NCI-H1930 (cell line): ENCODE measurements at places on chromosomes 1 and 21.

DNA sequence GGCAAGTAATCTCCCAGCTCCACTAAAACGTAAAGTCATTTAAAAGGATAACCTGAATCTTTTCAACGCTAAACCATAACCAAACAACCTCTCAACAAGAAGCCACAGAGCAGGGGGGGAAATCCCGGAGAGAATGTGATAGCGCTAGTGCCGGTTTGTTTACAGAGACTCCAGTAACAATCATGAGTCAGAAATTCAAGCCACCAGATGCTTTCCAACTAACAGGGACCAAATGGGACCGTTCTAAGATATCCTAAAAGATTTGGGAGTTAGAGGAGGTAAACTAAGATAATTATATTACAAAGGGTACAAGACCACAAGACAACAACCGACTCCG, 825 bp downstream of the DCAF8 start:
- no peak for DNase-seq

GRCh38 chr1:68229650-68230483, 2.5 kb downstream of the WLS start:
- no peak for DNase-seq

DNA sequence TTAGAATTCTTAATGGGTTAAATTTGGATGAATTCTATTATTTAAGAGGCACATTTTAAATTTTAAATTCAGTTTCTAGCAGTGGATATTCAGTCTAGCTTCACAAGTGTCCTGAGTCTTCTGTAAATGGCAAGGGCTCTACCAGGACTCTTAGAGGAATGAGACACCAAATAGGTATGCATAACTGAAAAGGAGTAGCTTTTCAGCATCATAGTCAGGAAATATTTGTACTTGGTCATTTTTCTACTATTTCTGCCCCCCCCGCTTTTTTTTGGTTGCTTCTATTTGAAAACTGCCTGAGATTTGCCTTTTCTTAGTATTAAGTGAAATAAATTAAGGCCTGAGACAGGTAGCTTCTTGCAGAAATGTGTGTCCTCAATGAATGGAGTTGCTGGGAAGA, 80.2 kb downstream of the MAST2 start:
- no peak for DNase-seq

DNA sequence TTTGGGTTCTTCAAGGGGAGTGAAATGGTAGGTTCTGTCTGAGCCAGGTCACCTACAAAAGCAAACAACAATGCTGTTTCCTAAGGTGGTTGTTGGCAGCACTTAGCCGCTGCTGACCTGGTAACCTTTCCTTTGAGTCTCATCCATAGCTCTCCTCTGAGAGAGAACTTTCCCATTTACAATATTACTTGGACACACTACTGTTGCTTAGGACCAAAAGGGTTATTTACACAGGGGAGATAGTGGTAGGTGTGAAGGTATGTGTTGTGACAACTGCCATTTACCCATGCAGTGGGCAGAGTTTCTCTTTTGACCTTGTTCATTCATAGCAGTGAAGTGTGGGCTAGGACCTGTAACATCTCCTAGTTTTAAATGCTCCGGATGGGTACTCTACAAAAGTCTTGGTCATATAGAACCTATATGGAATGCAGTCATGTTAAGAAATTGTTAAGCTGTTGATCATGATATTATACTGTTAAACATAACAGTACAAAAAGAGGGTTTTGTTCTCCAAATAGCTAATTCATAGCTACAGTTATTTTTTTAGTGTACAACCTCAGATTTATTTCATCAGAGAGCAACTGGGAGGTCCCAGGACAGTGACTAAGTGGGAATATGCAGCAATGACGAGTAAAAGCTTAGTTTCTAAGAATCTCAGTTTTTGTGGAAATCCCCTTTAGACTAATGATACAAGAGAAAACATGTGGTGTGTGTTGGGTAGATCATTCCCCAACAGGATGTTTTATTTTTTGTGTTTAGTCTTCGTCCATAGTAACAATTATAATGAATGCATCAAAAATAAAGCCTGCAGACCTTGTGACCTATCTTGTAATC, 219.7 kb downstream of the NFIA start:
- no peak for DNase-seq

DNA sequence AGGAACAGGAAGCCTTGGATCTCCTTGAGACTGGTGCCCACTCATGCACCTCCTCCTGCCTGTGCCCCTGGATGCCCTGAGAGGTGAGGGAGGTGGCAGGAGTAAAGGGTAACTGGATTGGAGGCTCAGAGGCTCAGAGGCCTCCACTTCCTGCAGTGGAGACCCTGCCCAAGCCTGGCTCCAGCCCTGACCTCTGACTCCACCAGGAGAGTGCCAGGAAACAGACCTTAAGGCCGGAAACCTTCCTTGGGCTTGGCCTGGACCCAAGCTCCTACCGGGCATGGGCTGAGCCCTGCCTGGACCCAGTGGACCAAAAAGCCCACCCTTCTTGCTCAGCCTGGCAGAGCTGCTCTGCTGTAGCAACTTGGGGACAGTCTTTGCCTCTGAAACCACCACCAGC, 15.0 kb upstream of the CELA3B start:
- no peak for DNase-seq

DNA sequence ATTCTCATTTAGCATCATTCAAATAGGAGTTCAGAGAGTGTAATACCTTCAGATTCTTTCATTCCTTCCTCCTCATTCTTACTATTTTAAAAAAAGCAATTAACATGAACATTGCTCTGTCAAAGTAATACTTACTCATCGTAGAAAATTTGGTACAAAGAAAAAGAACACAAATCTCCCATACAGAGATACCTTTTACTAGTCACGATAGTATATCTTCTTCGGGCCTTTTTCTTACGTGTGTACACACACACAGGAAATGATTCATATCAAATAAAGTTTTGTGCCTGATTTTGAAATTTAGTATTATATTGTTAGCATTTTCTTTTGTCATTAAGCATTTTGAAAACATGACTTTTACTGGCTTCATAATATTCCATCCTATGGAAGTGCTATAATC, 52.9 kb downstream of the NCF2 start:
- DNase-seq, result no peak
